ENCODE measurements at places on chromosomes 13 and 19.

DNA sequence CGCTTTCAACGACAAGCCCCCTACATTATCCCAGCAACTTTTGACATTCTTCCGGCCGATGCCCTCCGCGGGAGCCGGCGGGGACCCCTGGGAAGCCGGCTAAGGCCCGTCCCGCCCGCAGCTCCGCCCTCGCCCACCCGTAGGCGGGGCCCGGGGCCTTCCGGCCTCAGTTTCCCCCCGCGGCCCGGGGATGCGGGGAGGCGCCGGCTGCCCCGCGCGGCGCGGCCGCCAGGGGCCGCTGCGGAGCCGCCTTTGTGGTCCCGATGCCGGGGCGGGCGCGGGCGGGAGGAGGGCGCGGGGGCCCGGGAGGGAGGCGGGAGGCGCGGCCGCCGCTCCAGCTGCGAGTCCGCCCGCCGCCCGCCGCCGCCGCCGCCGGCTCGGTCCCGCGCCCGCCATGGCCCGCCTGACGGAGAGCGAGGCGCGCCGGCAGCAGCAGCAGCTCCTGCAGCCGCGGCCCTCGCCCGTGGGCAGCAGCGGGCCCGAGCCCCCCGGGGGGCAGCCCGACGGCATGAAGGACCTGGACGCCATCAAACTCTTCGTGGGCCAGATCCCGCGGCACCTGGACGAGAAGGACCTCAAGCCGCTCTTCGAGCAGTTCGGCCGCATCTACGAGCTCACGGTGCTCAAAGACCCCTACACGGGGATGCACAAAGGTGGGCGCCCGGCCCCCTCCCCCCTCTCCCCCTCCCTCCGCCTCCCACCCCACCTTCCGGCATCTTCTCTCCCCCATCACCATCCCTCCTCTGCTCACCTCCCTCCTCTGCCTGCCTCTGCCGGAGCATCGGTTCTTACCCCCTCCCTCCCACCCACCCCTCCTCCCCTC lies at the start of gene CELF5:
Gene CELF5, plus strand, starts transcription at position 316 of the 823 bp plus-strand sequence. Its CDS starts 79 bp downstream, at position 395.
- peak; percentile 10 for DNase-seq

- no peak for DNase-seq
Measured at GRCh38 chr19:48578891-48579290, 26.9 kb downstream of the SULT2B1 start.

DNA sequence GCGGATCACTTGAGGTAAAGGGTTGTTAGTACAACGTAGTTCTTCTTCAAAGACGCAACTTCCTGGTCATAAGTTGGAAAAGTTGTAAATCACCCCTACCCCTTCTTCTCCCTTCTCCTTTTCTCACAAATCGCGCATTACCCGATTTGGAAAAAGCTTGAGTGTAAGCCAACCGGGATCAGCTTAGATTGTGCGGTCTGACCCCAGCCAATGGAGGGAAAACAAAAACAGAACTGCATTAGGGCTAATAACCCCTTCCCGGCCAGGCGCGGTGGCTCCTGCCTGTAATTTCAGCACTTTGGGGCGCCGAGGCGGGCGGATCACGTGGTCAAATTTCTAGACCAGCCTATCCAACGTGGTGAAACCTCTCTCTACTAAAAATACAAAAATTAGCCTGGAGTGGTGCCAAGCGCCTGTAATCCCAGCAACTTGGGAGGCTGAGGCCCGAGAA lies 806 bp downstream of the ZNF90 start:
- peak; percentile 75 for DNase-seq

GRCh38 chr13:47546391-47547225 lies 454.5 kb downstream of the SUCLA2 start:
- DNase-seq, result no peak

GRCh38 chr13:28329395-28330158 lies 165.4 kb downstream of the FLT1 start:
- DNase-seq, result peak; percentile 90
